CD4-positive, alpha-beta T cell treated with Interleukin-4 for 1 hour (primary cell): ENCODE measurements at places on chromosomes 2 and 18.

GRCh38 chr2:85353876-85354285, 447 bp downstream of the RETSAT start:
- DNase-seq: no peak

DNA sequence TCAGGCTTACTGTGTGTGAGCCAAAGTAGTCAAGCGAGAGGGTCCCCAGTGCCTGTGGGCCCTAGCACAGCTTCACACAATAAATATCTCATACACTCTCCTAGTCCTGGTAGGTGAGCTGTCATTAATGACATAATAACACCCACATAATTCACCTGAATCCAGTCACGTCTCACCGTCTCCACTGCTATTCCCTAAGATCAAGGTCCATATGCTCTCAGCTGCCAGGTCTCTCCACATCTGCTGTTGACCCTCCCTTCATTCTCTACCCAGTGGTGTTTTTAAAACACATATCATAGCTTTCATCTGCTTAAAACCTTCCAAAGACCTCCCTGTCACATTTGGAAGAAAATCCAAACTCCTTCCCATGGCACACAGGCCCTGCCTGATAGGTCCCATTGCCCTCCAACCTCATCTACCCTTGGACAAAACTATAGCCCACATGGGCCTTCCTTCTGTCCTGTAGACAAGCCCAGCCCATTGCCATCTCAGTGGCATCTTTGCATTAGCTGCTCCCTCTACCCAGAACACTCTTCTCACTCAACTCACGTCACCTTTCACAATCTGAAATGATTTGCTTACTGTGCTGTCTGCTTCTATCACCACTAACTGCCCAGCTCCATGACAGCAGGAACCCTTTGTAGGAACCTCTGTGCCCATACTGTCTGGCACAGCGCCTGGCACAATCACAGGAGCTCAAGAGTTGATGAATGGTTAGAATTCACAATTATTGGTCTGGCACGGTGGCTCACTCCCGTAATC, 7.5 kb downstream of the KCNG3 start:
- no peak for DNase-seq

- no peak for DNase-seq
Measured at GRCh38 chr18:58223717-58224424, 179.8 kb downstream of the NEDD4L start.

DNA sequence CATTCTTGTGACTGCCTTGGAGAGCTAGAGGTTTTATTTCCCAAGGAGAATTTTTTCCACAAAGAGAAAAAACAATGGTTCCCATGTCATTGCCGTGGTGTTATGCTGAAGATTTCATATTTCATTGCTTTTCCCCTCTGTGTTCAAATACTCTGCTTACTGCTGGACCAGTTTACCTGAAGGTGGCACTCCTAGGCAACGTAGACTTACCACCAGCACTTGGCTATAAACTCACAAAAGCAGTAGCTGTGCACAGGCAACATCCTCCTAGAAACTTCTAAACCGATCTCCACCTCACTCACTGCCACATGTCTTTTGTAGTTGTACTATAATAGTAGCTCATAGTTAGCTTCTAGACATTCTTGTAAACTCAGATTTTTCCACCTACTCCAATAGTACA, 1319.7 kb upstream of the CRIM1 start:
- DNase-seq: no peak

DNA sequence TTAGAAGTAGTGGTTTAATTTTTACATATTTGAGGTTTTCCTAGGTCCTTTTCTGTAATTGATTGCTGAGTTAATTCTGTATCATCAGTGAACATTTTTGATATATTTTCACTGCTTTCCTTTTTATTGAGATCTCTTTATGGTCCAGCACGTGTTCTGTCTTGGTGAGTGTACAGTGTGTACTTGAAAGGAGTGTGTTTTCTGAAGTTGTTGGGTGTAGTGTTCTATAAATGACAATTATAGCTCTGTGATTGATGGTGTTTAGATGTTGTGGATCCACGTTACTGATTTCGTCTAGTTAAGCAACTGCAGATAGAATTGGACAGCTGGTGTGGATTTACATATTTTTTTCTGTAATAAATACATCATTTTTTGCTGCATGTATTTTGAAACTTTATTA, 32.7 kb downstream of the AGFG1 start:
- DNase-seq: no peak

- DNase-seq: no peak
Measured at GRCh38 chr2:172944794-172945509, 130.7 kb upstream of the MAP3K20 start.
